EL (cell line): ENCODE measurements at places on chromosomes 2 and 18.
A peak's percentile ranks its signal among the peaks of the same experiment; 100 is the strongest.

GRCh38 chr2:226383461-226383860, 416.2 kb downstream of the IRS1 start:
- no peak for DNase-seq

GRCh38 chr2:64108666-64109241, 35.5 kb downstream of the PELI1 start:
- DNase-seq: no peak

GRCh38 chr18:79782566-79783308, 15.0 kb upstream of the KCNG2 start:
- DNase-seq: no peak

DNA sequence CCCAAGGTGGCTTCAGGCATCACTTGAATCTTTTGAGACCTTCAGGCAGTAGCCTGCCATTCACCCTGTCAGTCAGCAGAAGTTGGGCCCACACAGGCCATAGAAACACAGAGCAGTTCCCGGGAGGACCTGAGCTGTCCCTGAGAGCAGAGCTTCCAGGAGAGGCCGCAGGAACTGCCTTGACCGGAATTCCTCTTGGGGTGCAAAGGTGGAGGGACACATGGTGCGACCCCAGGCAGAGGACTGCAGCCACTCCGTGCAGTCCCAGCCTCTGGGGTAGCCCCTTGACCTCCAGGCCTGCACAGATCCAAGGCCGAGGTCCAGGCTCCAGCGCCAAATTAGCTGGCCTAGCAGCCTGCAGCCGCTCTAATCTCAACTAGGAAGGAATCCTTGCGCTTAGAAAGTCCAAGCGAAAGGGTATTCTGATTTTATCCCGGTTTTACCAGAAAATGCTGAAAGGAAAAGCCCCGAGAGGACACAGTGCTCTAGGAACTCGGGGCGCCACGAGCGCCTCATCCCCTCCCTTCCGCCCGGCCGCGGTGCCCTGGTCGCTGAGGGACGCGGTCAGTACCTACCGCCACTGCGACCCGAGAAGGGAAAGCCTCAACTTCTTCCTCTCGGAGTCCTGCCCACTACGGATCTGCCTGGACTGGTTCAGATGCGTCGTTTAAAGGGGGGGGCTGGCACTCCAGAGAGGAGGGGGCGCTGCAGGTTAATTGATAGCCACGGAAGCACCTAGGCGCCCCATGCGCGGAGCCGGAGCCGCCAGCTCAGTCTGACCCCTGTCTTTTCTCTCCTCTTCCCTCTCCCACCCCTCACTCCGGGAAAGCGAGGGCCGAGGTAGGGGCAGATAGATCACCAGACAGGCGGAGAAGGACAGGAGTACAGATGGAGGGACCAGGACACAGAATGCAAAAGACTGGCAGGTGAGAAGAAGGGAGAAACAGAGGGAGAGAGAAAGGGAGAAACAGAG, 5.4 kb downstream of the SIX2 start:
- DNase-seq: no peak

- DNase-seq: no peak
Observed at GRCh38 chr2:54394392-54394791, 61.7 kb upstream of the SPTBN1 start.

DNA sequence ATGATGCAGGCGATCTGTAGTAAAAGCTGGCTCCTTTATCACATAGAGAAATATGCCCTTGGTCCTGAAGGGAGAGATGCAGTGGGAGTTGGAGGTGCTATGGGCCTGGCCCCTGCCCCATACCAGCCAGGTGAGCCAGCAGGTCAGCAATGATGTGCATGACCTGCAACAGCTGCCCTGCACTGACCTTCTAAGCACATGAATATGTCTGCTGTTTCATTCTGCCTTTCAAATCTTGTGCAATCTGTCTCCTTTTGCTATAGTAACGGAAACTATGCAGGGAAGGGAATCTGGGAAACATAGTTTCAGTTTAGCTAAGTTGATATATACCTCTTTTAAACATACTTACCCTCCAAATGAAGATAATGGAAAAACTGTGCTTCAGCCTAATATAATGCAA, 235.2 kb downstream of the TDRD15 start:
- no peak for DNase-seq

- no peak for DNase-seq
Observed at GRCh38 chr2:16296038-16296290, 355.6 kb downstream of the MYCN start.

- DNase-seq: no peak
Observed at GRCh38 chr2:170824526-170825015, 7.9 kb downstream of the GAD1 start.

GRCh38 chr18:63559567-63560491, 17.7 kb downstream of the SERPINB12 start:
- DNase-seq: no peak

- DNase-seq: peak; percentile 52
Observed at GRCh38 chr2:135709992-135710391, 31.7 kb upstream of the UBXN4 start.

DNA sequence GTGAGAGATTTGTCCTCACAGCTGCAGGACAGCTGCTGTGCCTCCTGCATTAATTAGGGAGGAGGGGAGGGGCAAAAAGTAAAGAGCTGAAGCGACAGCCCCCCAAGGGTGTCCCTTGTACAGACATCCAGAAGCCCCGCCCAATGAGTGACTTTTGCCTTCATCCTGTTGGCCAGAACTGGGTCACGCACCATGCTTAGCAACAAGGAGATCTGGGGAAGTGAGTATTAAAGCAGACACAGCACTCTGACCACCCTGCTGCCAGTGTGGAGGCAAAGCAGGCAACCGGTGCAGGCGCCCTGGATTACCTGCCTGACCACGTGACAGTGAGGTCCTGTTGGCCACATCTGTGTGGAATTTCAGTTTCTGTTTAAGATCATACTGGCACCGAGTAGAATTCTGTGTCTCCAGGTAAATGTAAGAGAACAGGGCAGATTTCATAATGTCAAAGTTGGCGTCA, 21.5 kb upstream of the BIN1 start:
- DNase-seq: no peak

GRCh38 chr2:229910832-229911412, 10.9 kb downstream of the TRIP12 start:
- peak; percentile 22 for DNase-seq

- DNase-seq: no peak
Observed at GRCh38 chr2:106106622-106107508, 87.2 kb downstream of the UXS1 start.
